Activated gamma-delta T cell (primary cell): ENCODE measurements at places on chromosomes 12 and 14.

DNA sequence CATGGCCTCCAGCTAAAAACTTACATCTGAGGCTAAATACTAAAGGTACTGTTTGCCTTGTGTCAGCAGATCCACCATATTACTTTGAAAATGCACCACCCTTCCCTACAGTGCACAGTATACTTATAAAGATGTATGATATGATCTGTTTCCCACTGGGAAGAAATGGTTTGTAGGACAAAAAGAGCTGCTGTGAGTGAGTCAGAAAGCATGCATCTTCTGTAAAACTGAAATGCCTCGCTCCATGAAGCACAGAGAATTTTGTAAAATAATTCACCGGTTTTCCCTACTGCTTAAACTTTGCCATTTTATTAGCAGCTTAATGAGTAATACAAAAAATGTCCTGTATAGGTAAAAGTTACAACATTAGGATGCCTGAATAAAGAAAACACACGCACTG lies 68.8 kb downstream of the MDGA2 start:
- no peak for DNase-seq

DNA sequence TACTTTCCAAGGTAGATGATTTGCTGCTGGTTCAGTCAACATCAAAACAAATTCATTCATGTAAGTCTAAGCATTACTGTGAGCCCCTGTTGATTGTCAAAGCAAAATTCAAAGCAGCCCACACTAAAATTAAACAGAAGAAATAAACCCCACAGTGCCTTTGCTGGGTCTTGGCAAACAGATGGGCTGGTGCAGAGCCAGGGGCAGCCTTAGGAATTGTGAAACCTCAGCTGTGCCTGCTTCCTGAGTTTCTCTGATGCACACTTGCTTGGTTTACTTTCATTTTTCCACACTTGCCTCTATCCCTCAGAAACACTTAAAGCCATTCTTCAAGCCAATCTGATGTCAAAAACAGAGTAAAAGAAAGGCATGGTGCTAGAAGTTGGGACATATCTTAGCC lies 6.6 kb upstream of the PLEKHG7 start:
- no peak for DNase-seq

DNA sequence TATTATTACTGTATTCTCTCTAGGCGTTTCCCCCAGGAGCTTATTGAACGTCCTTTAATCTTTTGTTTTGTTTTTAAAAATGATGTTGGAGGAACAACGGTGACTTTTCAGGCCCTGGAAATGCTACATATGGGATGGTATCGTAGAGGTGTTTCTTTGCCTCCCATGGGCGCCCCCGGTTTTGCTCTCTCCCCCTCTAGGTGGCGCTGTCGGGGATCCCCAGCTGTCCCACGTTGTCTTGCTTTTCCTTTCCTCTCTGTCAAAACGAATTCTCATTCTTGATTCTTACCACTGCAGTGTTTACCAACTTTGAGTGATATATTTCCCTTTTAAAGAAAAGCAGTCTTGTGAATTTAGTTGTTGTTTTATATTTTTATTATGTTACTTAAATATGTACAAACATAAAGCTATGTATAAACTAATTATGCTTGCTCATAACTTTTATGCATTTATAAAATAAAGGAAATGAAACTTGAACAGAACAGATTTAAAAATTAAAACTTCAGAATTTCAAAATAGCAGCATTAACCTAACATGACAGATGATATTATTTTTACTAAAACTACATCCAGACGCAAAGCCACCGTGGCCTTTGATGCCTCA lies 171.9 kb downstream of the RGS6 start:
- no peak for DNase-seq

DNA sequence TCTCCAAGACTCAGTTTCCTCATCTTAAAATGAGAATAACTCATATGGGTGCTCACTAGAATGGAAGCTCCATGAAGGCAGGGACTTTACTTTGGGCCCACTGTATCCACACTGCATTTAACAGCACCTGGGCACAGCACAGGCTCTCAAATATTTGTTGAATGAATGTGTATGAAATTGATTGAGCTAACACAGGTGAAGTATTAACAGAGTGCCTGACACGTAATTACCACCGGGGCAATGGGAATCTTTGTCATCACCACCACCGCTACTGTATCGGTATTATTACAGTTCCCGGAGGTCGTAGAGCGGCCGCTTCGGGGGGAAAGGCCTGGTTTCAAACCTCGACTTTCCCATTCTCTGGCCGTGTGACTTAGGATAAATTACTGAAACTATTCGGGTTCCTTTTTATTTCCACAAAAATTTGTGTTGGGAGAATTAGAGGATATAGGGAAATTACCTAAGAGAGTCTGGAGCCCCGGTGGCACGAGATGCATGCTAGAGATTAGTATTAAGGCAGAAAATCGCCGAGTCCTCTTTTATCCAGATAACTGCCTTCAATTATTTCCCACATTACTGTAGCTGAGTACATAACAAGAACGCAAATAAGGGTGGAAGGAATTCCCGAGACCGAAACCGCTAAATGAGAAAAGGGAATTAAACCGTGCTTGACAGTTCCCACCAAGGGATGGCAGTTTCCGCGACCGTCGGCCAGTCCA lies 1.0 kb upstream of the RIC8B start:
- DNase-seq, result no peak

DNA sequence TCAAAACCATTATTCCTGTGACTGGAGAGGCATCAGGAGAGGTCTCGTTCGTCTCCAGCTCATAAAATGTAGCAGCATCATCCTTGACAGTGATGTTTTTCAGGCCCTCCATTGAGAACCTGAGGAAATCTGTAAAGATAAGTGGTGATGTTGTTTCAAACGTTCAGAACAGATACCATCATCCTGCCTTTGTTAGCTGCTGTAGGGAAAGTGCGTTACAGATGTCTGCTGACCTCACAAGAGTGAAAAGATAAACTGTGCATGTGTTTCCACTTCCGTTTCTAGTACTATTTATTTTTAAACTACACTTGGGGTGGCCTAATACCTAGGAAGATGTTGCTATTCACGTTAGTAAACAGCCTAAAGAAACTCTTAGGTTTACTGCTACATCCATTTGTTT lies 28.4 kb downstream of the BCL2L14 start:
- DNase-seq, result no peak

- no peak for DNase-seq
These were observed 34.2 kb upstream of the NINJ2 start for GRCh38 chr12:697481-697880.

DNA sequence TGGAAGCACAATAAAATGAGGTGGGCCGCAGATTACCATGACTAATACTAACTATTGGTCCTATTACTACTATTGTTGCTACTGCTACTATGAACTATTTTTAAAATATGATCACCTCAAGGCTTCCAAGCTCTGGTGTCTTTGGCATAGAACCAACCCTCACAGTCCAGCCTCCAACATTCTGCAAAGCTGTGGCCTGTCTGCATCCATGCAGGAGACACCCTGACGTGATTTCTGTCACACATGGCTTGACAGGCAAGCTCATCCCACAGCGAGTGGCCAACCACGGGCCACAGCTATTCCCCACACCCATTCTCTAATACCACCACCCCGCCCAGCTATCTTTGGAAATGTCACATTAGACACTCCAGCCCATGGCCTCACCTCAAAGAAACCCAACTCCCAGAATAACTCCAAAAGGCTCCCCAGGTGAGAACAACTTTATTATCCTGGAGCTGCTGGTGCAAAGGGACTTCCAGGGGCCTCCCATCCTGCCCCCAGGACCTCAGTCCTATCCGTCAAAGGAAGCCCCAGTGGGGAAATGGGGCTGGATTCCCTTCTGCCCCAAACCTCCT lies 14.4 kb downstream of the ISCU start:
- no peak for DNase-seq
